ENCODE measurements at places on chromosomes 5 and 9. TPM values are rescaled to one million over a fixed set of nuclear protein-coding genes. Genes with fewer than 3 reads are reported as not detected.

The PLAC8L1 gene
- polyA plus RNA-seq, result not detected

The FTMT gene
- polyA plus RNA-seq, result not detected

The CD14 gene
- polyA plus RNA-seq, result 1.5 TPM

The OCLN gene
- 0.09 TPM for polyA plus RNA-seq

The AJM1 gene
- 0.10 TPM for polyA plus RNA-seq

The PCDHB16 gene
- polyA plus RNA-seq, result not detected

The DHX29 gene
- 16.0 TPM for polyA plus RNA-seq

The ITK gene
- polyA plus RNA-seq, result 5.6 TPM
